Activated T-cell treated with anti-CD3 and anti-CD28 coated beads for 24 hours (primary cell): ENCODE measurements at places on chromosomes 7 and 10.

- DNase-seq, result peak; percentile 44
These were observed 13.1 kb upstream of the ZMIZ2 start for GRCh38 chr7:44735403-44736165.

- DNase-seq, result no peak
These were observed 42.7 kb downstream of the PAXIP1 start for GRCh38 chr7:154960063-154960790.

- DNase-seq, result no peak
These were observed 552.5 kb upstream of the SORCS1 start for GRCh38 chr10:107717046-107717445.

DNA sequence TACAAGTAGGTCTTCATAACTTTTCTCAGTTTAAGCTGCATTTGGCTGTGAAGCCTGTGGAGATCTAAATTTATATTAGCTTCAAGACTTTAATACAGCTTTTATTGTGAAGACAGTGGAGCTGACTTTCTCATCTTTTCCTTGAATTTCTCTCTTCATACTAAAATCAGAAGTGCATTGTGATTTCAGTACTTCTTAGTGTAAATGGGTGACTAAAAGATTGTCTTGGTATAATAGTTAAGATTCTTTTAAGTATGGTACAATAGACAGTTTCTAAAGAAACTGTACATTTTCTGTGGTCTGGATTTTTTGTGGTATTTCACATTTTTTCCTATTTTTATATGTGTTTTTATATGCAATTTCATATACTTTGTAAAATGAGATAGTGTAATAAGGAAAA is 21.0 kb upstream of the DDX21 start:
- no peak for DNase-seq

GRCh38 chr7:133061792-133062191 is 20.1 kb downstream of the CHCHD3 start:
- no peak for DNase-seq

DNA sequence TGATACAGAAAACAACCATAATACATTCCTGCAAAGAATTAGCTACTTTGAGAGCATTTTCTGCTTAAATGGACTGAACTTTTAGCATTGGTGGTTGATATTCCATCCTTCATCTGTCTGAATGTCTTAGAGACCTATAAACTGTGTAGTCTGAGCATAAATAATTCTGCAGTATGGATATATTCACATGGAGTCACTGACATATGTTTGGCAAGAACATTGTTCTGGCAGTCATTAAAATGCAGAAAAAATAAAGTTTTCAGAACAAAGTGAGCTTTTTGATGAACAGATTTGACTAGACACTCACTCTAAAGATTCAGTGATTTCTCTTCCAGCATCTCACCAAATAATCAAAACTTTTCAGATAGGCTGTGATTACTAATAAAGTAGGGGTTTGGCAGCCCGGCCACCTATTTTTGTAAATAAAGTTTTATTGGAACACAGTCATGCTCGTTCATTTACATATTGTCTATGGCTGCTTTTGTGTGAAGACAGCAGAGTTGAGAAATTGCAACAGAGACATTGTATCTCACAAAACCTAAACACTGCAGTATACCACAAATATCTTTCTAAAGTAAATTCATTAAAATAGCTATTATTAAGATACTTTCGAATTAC is 44.1 kb upstream of the RAPGEF5 start:
- no peak for DNase-seq

DNA sequence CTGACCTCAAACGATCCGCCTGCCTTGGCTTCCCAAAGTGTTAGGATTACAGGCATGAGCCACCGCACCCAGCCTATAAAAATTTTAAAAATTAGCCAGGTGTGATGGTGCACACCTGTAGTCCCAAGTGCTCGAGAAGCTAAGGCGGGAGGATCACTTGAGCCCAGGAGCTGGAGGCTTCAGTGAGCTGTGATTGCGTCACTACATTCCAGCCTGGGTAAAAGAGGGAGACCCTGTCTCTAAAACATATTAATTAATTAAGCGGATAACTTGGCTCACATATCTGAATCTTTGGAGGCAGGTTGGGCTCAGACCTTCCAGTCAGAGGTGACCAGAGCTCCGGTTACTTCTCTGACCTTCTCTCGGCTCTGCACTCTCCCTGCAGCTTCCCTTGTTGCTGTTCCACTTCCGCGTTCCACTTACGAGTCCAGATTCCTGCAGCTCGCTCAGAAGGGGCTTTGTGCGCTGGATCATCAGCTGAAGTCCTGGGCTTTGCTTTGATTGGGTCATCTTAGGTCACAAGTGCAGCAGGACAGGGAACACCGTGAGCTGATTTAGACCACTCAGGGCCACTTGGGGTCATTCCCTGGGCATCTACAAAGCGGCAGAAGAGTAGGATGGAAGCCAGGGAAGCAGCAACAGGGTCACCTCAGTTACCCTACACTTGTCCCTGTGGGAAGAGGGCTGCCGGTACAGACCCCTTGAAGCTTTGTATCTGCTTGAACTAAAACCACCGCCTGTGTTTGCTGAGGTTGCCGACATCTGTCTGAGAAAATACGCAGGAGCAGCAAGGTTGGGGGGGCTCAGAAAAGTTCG is 2.0 kb upstream of the ARPC1B start:
- no peak for DNase-seq

DNA sequence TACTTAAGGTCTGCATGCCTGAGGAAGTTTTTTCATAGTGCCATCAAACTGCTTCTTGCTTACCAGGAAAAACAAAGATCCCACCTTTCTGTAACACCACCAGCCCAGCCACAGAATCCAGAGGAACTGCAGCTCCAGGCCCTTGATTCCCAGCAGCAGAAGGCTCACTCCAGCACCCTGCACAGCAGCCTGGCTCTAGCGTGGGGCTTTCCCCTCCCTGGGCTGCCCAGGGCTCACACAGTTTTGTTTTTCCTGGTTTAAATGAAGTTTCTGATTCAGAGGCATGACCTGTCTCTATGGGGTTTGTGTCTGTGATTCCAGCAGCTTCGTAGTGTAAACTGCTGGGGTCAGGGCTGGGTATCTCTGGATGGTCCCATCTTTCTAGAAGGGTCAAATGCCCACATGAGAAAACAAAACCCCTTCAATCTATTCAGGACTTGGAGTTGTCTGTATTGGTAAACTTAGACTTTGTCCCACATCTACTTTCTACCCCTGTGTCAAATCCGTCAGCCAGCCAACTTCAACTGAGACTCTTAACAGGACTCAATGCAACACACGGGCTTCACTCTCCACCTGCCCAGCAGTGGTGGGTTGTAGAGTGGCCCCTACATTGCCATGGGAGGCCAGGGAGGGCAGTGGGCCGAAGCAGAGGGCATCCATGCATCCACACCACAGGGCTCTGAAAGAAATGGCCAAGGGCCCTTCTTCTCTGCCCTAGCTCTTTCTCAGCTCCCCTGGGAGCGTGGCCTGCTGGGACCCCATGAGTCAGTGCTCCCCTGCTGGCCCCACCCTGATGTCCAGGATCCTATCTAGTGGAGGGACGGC is 73.6 kb downstream of the ATXN7L1 start:
- no peak for DNase-seq

GRCh38 chr7:71633551-71634008 is 501.6 kb downstream of the GALNT17 start:
- no peak for DNase-seq

- no peak for DNase-seq
These were observed 138.8 kb downstream of the CELF2 start for GRCh38 chr10:11156480-11156879.

DNA sequence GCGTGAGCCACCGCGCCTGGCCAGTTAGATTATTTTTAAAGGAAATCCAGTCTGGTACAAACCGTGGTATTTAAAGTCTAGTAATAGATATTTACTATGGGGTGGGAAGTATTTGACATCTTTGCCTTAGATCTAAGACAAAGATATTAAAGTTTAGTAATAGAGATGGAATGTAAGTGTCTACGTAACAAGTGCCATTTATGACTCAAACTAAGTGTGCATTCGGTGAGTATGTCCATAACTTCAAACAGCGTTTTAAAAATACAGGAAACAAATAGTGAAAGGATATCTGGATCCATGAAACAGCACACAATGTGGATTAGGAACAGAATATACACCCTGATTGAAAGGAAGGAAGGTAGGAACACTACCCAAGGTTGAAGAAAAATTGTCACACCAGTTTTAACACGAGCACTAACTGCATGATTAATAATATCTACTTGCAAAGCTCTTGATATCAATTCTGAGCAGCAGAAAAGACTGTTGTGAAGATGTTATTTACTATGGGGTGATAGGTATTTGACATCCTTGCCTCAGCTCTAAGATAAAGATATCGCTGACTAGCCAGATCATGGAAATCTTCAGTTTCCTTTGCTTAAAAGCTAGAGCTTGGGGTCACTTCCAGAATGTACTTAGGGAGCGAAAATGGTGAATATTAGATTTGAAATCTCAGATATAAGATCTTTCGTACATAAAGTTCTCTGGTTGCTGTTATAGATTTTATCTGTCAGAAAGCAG is 48.7 kb downstream of the EPC1 start:
- no peak for DNase-seq

- DNase-seq, result no peak
These were observed 88.6 kb downstream of the VWDE start for GRCh38 chr7:12315049-12315448.

DNA sequence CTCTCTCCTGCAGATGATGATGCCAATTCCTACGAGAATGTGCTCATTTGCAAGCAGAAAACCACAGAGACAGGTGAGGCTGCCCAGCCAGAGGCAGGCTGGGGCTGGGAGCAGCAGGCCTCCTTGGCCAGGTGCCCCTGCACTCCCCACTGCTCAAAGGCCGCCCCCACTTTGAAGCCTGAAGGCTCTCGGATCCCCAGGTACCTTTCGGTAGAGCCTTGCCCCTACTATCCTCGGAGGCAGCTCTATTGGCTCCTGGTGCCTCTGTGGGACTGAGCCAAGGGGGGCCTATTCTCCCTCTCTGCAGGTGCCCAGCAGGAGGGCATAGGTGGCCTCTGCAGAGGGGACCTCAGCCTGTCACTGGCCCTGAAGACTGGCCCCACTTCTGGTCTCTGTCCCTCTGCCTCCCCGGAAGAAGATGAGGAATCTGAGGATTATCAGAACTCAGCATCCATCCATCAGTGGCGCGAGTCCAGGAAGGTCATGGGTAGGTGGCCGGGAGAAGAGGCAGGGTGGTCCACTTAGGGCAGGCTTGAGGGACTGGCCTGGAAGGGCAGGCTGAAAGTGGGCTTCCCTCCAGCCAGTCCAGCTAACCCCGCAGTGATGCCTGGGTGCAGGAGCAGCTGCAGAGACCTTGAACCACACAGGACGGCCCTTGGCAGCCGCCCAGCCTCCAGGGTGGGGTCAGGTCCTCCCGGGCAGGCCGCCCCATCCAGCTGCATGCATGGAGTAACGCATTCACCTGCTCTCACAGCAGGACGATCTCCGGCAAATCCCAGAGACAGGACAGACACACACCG is 14.1 kb downstream of the LAT2 start:
- no peak for DNase-seq

DNA sequence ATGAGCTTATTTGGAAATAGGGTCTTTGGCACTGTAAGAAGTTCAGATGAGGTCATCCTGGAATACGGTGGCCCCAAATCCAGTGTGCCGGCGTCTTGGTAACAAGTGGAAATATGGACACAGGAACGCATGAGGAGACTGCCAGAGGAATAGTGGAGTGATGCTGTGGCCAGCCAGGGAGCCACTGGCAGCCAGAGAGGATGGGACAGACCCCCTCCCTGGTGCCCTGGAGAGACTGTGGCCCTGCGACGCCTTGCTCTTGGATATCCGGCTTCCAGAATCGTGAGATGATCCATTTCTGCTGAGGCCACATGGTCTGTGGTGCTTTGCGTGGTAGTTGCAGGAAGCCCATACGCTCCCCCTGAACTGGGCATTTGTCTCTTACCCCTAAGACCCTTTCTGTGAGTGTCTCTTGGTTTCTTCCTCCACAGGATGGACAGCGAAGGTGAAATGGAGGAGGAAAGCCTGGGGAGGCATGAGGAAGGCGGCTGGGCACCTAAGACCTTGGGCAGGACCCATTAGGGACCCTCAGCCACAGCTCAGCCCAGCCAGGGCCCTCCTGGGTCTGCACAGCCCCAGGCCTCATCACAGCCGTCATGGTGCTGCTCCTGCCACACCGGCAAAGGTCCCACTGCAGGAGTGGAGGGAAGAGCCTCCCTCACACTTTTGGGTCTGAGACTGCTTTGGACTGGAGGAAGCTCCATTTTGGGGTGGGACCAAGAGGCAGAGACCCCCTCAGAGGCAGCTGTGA is 53.6 kb downstream of the INSIG1 start:
- no peak for DNase-seq

DNA sequence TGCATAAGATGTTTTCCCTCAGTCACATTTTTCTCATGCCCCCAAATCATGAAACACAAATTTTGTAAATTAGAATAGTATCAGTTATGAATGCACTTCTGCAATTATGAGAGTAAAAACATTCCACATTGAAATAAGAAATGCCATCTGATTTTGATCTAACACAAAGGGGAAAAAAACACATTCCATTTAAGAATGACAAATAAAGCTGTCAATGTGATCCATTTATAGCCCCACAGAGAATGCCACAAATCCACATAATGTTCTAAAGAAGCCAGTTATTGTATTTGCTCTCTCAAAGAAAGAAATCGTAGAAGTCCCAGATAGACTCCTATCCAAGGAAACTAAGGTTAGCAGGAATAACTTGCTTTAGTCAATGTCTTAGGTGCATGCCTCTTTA is 48.7 kb upstream of the RHOBTB1 start:
- DNase-seq, result no peak

- no peak for DNase-seq
These were observed 34.8 kb upstream of the GALNTL5 start for GRCh38 chr7:151921451-151921850.

- no peak for DNase-seq
These were observed 35.0 kb upstream of the ELMO1 start for GRCh38 chr7:37483627-37484026.

- DNase-seq, result no peak
These were observed 195.1 kb downstream of the INHBA start for GRCh38 chr7:41507686-41508268.

GRCh38 chr10:61097026-61097425 is 153.0 kb upstream of the RHOBTB1 start:
- DNase-seq, result no peak

DNA sequence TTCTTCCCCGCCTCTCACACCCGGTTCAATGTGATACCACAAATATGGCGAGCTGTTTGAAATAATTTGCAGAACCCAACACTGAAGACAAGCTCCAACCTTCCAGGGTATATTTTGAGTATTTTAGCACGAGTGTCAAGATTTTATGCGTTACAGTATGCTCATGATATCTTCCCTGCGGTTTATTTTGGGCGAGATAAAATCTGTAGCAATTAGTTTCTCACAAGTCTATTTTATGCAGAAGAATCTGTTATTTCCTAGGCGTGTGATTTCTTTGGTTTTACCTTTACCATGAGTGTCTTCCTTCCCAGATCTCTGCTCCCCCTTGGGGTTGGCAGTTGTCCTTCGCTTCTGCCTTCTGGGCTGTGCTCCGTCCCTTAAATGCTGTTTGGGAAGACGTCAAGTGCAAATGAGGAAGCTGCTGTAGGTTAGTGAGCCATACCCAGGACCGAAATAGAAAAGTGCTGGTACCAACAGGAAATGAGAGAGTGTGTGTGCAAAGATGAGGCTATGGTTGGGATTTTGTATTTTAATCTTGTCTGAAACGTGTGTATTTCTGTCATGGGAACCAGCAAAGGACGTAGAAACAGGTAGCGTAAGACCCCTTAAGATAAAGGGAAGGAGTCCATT is 299.8 kb downstream of the KLF6 start:
- no peak for DNase-seq
